ENCODE measurements at places on chromosomes 2 and 18. TPM values are rescaled to one million over a fixed set of nuclear protein-coding genes. Genes with fewer than 3 reads are reported as not detected.

- peak overlapping the region; percentile 86 for H3K27ac ChIP-seq
- no peaks in the 10 kb centered on the region for H3K36me3 ChIP-seq
- no peak overlapping the region for H3K4me3 ChIP-seq
- H3K27me3 ChIP-seq: no peaks in the 10 kb centered on the region
- peak; percentile 70 for DNase-seq
Measured at GRCh38 chr2:45890819-45891218, 239.3 kb downstream of the PRKCE start.

GRCh38 chr18:10320791-10321190, 133.6 kb upstream of the APCDD1 start:
- no peak for DNase-seq
- H3K27me3 ChIP-seq: peaks cover 6% of the 10 kb centered on the region
- H3K36me3 ChIP-seq: no peaks in the 10 kb centered on the region

GRCh38 chr2:147665105-147665504, 179.7 kb upstream of the ACVR2A start:
- no peaks in the 10 kb centered on the region for H3K27me3 ChIP-seq
- H3K27ac ChIP-seq: no peak overlapping the region
- H3K4me1 ChIP-seq: peaks cover 34% of the 10 kb centered on the region
- H3K4me3 ChIP-seq: no peak overlapping the region

- H3K4me1 ChIP-seq: no peaks in the 10 kb centered on the region
- H3K27me3 ChIP-seq: peaks cover 48% of the 10 kb centered on the region
- H3K27ac ChIP-seq: no peak overlapping the region
- H3K4me3 ChIP-seq: no peak overlapping the region
- no peaks in the 10 kb centered on the region for H3K36me3 ChIP-seq
Measured at GRCh38 chr2:64447317-64448040, 6.5 kb upstream of the LGALSL start.

DNA sequence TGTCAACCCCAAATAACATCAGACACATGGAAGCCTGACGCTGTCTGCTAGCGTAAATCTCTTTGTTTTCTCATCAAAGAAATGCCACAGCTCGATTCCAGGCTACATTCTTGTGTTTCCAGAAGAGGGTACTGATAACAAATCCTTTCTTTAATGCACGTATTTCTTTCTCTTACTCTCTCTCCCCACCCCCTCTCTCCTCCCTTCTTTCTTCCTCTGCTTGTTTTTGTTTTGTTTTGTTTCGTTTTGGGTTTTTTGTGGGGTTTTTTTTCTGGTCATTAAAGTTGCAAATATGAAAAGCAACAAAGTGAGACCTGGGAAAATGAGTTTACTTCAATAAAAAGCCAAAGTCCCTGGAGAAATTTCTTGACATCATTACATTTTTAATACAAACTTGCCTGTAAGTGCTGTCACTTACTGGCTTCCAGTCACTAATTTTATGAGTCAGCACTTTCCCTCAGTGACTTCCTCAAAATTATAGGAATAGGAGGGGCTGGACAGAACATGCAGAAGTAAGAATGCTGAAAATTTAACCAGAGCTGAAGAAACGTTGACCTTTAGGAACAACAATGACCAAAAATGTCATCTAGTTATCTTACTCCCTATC, 106.7 kb upstream of the NABP1 start:
- no peak overlapping the region for H3K27ac ChIP-seq
- H3K36me3 ChIP-seq: no peaks in the 10 kb centered on the region
- H3K27me3 ChIP-seq: peaks cover 25% of the 10 kb centered on the region
- peak; percentile 57 for DNase-seq
- H3K4me1 ChIP-seq: peaks cover 37% of the 10 kb centered on the region

DNA sequence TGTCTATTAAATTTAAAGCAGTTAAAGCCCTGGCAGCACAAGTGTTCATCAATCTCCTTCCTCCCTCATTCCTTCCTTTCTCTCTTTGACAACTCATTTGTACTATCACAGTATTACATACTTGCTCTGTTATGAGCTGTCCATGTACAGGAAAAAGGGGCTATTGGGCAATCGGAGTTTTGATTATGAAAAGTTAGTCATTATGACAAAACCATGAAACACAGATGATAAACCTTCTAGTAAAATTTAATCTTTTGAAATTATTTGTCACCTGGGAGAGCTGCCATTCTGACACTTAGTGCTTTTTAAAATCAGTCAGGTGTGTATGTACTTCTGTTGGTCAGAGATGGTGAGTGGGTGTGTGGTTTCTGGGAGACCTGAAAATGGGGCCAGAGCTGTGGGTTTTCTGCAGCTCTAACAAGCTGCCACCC, 39.4 kb downstream of the MAP4K4 start:
- H3K27me3 ChIP-seq: no peaks in the 10 kb centered on the region
- no peak overlapping the region for H3K4me3 ChIP-seq
- no peak overlapping the region for H3K27ac ChIP-seq
- DNase-seq: no peak
- H3K4me1 ChIP-seq: peaks cover 72% of the 10 kb centered on the region

- H3K4me1 ChIP-seq: peaks cover 7% of the 10 kb centered on the region
- H3K36me3 ChIP-seq: peaks cover 18% of the 10 kb centered on the region
- no peak overlapping the region for H3K4me3 ChIP-seq
- H3K27ac ChIP-seq: no peak overlapping the region
- peaks cover 25% of the 10 kb centered on the region for H3K27me3 ChIP-seq
Measured at GRCh38 chr2:86435531-86435930, 5.6 kb upstream of the KDM3A start.

DNA sequence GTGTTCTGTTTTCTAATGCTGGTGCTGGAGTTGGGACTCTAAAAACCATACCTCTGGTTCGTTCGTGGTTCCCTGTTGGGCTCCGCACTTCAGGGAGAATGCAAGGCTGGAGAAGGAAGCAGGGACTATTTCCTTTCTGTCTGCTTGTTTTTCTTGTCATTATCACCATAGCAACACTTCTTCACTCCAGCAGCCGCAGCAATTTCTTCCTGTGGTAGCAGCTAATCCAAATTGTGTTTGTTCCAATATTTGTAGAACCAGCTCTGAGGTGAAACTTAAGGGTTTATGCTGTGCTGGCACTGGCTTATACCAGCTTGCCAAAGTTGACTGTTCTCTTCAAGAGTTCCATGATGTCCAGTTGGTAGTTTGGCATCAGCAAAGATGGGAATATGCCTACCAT, 301.4 kb upstream of the SYT4 start:
- H3K4me1 ChIP-seq: no peaks in the 10 kb centered on the region
- peaks cover 2% of the 10 kb centered on the region for H3K27me3 ChIP-seq
- H3K4me3 ChIP-seq: no peak overlapping the region
- H3K36me3 ChIP-seq: no peaks in the 10 kb centered on the region

- no peaks in the 10 kb centered on the region for H3K4me1 ChIP-seq
- no peak for DNase-seq
- no peaks in the 10 kb centered on the region for H3K36me3 ChIP-seq
- no peak overlapping the region for H3K4me3 ChIP-seq
- H3K27ac ChIP-seq: no peak overlapping the region
Measured at GRCh38 chr2:210544007-210544590, 12.3 kb upstream of the CPS1 start.

GRCh38 chr2:200593905-200594304, 8.1 kb downstream of the AOX1 start:
- H3K27me3 ChIP-seq: peaks cover 20% of the 10 kb centered on the region
- no peaks in the 10 kb centered on the region for H3K36me3 ChIP-seq

DNA sequence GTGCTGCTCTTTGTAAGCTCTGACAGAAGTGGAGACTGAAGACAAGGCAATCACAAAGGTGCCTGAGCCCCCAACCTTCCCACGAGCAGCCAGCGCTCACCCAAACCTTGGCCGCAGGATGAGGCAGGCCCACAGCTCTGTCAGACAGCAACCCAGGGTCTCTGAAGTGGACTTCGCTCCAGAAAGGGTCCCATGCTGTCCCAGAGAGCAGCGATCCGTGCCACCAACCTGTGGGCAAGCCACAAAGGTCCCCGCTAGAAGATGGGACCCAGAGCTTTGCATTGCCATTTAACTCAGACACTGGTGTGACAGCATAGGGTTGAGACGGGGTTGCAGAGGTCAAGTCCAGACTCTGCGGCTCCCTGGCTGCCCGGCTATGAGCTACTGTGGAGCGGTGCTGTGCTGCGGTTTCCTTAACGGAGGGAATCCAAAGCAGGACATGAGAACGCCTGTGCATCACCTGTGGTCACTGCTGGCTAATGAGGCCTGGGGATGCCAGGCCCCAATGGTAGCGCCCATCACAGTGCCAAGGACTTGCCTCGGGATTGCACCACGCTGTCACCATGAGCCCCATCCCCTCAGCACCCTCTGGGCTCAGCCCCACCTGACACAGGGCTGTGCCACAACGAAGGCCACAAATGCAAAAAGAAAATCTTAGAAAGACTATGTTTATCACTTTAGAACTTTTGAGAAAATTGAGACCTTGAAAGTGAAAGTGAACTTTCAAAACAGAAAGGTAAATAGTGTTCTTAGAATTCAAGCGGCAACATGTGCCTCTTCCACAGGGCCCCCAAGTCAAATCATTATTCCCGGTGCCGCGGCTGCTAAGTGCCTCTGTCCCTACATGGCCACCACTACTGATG, 103.4 kb downstream of the HDAC4 start:
- peaks cover 83% of the 10 kb centered on the region for H3K4me1 ChIP-seq
- H3K27me3 ChIP-seq: no peaks in the 10 kb centered on the region

DNA sequence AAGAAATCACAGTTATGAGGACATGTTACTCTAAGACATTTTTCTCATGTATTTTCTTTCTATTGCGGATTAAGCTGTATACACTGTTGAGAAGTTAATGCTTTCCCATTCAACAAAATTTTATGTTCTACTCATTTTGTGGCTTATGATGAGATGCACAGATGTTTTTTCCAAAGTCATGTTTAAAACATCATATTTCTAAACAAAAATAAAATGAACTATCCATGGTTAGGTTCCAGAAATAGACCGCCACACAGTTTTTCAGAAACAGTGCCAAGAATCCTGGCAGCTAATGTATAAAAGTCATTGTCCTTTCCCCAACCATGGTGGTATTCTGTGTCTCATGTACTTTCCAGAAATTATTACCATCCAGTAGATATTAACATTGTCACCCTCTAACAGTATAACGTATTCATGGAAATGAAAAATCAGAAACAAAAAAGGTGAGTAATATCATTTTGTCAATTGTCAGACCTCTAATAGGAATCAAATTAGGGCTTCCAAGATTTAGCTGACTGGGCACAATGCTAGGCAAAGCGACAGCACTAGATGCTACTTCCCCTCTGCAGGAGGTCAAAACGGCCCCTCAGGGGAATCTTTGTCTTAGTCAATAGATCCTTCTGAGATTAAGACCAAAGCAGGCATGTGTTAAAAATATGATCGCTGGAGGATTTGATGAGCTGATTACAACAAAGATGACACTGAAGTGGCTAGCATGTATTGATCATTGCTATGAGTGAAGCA, 54.4 kb upstream of the ZNF397 start:
- H3K36me3 ChIP-seq: no peaks in the 10 kb centered on the region
- H3K27ac ChIP-seq: no peak overlapping the region
- no peaks in the 10 kb centered on the region for H3K27me3 ChIP-seq
- H3K4me1 ChIP-seq: peaks cover under 1% of the 10 kb centered on the region
- DNase-seq: no peak
- H3K4me3 ChIP-seq: no peak overlapping the region

DNA sequence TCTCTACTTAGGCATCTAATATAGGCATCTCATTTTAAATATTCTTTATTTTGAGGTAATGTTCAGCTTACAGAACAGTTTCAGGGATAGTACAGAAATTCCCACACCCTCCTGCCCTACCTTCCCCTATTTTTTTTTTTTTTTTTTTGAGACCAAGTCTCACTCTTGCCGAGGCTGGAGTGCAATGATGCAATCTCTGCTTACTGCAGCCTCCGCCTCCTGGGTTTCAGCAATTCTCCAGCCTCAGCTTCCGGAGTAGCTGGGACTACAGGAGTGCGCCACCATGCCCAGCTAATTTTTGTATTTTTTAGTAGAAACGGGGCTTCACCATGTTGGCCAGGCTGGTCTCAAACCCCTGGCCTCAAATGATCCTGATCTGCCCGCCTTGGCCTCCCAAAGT, 97.6 kb downstream of the EPB41L5 start:
- H3K4me3 ChIP-seq: no peak overlapping the region
- H3K36me3 ChIP-seq: no peaks in the 10 kb centered on the region
- H3K4me1 ChIP-seq: peaks cover 28% of the 10 kb centered on the region
- H3K27ac ChIP-seq: no peak overlapping the region
- DNase-seq: no peak

DNA sequence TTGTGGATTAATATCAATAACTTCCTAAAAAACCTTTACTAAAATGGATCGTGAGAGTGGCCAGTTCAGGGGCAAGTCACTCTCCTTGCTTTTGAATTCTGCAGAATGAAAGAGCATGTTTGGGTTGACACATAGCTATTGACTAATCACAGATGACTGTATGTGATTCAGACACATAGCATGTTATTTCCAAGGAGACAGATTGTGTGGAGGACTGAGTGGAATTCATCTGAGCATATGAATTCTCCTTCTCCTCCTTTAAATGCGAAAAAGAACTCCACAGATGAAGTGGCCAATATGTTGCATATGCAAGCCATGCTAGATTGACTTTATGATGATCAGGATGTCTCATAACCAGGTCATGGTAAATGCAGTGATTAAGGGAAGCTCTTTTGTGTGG, 249.4 kb upstream of the FAM98A start:
- no peaks in the 10 kb centered on the region for H3K27me3 ChIP-seq
- no peak overlapping the region for H3K4me3 ChIP-seq
- no peak for DNase-seq
- no peak overlapping the region for H3K27ac ChIP-seq
- no peaks in the 10 kb centered on the region for H3K36me3 ChIP-seq

DNA sequence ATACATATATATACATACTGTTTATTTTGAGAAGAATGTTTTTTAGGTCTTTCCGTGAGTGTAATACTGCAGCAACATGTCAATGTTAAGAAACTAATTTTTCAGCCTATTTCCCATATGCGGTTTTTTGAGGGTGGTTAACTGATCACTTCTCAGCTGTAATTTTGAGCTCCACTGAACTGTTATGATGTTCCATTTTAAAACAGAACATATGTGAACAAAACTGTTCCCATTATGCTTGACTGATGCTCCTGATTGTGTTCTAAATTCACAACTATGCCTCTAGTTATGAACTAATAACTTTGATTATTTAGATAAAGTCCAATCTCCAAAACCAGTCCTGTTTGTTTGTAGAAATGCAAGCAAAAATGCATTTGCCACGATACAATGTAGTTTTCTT, 511.2 kb upstream of the FSIP2 start:
- DNase-seq: no peak
- no peaks in the 10 kb centered on the region for H3K36me3 ChIP-seq
- H3K4me1 ChIP-seq: no peaks in the 10 kb centered on the region
- H3K27ac ChIP-seq: no peak overlapping the region

GRCh38 chr2:147630585-147630984, 214.2 kb upstream of the ACVR2A start:
- H3K36me3 ChIP-seq: no peaks in the 10 kb centered on the region
- no peaks in the 10 kb centered on the region for H3K27me3 ChIP-seq

Gene INPP1
- total RNA-seq: 6.9 TPM

Gene SEH1L
- 54.3 TPM for total RNA-seq

Gene MRPL33
- 43.5 TPM for total RNA-seq

Gene CAPN14
- 0.10 TPM for total RNA-seq

Gene LPIN1
- total RNA-seq: 58.9 TPM

Gene SAG
- total RNA-seq: not detected

Gene C18orf32
- total RNA-seq: 27.3 TPM

Gene GKN1
- total RNA-seq: not detected

Gene RSAD2
- 100 TPM for total RNA-seq

Gene ST6GAL2
- total RNA-seq: not detected

Gene VWC2L
- not detected for total RNA-seq
